ENCODE measurements at places on chromosomes 5 and 9. TPM values are rescaled to one million over a fixed set of nuclear protein-coding genes. Genes with fewer than 3 reads are reported as not detected.

Gene PHF24
- total RNA-seq, result 0.57 TPM

Gene NUTM2F
- not detected for total RNA-seq

Gene LIX1
- total RNA-seq, result not detected

Gene ZCCHC9
- 10.9 TPM for total RNA-seq

Gene WDR38
- not detected for total RNA-seq

Gene FIBCD1
- total RNA-seq, result 0.54 TPM

Gene N4BP3
- total RNA-seq, result 2.0 TPM

- DNase-seq, result no peak
Observed at GRCh38 chr9:18877984-18878383, 155.0 kb downstream of the SAXO1 start.

GRCh38 chr5:59180515-59180914 lies 597.6 kb downstream of the RAB3C start:
- no peak for DNase-seq

DNA sequence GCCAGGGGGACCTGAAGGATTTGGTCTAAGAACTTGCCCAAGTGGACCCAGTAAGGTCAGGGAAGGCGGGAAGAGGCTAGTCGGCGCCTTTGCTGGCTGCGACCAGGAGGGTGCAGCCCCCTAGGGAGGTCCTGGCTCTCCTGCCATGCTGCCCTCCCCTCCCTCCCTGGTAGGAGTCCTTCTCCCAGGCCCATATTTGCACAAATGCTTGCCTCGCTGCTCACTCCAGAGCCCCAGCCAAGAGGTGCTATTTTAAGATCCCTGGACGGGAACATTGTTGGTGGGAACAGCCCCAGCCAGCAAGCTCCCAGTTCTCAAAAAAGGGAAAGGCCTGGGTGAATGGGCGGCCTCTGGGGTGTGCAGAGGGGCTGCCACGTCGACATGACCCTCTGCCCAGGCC lies 4.3 kb upstream of the IL17B start:
- DNase-seq, result no peak

- DNase-seq, result no peak
Observed at GRCh38 chr9:36704148-36704547, 131.5 kb downstream of the MELK start.

DNA sequence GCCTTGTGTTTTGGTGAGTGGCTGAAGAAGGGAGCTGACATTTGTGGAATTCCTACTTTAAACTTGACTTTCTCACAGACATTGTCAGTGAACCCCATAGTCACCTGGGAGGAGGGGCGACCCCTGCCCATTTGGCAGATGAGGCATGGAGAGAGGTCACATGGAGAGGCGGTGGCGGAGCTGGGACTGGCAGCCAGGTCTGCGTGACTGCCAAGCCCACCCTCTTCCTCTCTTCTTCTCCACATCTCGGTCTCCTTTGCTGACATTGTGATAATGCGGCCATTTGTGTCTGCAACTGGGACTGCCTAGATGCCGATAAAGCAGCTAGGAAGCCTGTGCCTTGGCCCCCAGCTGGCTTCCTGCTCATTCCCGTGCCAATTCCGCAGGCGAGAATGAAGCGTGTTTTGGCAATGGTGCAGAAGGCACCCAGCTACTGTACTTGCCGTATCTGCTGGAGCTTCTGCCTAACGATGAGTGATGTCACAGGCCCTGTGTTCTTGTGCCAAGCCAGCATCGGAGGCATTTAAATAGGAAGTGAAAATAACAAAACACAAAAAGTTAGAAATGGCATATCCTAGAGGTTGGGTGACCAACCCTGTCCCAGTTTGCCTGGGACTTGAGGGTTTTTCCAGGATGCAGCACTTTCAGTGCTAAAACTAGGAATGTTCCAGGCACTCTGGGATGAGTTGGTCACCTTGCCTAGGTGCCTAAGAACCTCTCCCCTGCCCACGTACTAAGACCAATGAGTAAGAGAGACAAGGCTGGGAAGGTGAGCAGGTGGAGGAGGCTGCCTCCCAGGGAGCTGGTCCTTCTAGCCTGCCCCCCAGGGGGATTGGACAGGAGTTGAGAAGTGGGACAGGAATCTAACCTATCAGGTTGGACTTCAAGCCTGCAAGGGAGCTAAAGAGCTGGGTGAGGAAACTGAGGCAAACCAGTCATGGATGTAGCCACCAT lies 23.6 kb downstream of the OLFML2A start:
- DNase-seq, result no peak

DNA sequence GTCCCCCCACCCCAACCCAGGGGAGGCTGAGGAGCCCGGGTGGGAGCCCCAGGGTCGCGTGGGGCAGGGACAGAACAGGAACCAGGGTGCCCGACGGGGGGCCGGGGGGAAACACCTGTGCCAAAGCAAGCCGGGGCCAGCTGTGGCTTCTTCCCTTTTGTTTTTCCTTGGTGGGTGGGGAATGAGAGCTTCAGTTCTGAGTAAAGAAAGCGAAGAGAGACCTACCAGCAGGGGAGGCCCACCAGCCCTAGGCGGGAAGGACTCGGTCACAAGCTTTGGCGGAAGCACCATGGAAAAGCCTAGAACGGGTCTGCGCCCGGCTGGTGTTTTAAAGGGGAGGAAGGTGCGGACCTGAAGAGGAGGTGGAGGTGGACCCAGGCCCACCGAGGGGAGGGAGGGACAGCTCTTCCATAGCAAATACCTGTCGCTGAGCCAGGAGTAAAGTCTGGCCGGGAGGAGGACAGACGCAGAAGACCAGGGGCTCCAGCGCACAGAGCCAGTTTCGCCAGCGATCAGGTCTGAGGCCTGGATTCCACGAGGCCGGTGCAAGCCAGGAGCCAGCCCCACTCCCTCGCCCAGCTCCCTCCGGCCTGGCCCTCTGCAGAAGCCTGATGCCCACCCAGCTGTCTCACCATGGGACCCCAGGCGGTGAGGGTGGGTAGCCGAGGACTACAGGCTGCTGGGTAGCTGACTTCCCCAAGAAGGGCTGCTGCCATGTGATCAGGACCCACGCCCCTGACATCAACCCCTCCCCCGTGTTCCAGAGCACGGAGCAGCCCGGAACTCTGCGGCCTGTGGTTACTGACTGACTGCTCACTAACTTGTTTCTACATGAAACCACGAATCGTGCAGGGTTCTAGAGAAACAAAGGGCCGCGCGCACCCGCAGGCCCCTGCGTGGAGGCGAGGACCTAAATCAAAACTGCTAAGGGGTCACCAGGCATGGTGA lies 849 bp upstream of the MGAT1 start:
- peak; percentile 95 for DNase-seq

DNA sequence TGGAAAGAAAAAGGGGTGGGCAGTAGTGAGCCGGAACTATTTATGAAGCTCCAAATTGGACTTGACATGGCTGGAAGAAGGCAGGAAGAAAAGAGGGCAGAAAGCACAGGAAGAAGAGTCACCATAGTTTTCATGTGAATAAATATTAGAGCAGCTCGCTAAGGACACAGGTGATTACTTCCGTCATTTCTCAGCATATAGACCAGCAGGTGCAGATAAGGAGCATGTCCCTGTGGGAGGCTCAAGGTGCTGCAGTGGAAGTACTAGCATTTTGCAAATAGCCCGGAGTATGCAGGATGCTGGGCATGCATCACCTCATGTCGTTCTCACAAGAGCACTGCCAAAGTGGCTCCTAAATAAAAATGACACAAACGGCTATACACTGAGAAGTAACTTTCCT lies 71.3 kb upstream of the HTR4 start:
- DNase-seq, result no peak

GRCh38 chr9:107982745-107983144 lies 493.2 kb upstream of the KLF4 start:
- no peak for DNase-seq

GRCh38 chr5:53067641-53068040 lies 41.9 kb downstream of the MOCS2 start:
- no peak for DNase-seq

DNA sequence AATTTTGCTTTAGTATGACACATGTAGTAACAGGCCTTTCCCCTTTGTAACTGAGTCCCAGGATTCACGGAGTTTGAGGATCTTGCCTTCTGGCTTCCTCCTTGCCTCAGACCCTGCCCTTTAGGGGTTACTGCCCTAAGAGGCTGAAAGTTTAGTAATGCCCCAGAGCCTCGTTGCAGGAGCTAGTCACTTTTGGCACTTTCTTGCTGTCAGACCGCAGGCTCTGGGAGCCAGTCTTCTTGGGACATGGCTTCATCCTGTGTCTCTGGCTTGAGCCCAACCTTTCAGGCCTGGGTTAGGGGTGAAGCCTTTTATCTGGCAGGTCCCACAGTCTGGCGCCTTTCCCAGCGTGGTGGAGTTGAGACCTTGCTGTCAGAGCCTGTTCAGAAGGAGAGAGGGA lies 185.6 kb upstream of the DMRT1 start:
- peak; percentile 91 for DNase-seq

Data from cardiac septum (tissue), 1 donor.